ENCODE measurements at places on chromosomes 4 and X.

- no peak for DNase-seq
Measured at GRCh38 chrX:38426785-38427184, 74.4 kb downstream of the OTC start.

GRCh38 chrX:74550295-74550802, 64.1 kb downstream of the RLIM start:
- DNase-seq, result no peak

GRCh38 chrX:16853537-16853936, 16.6 kb downstream of the RBBP7 start:
- DNase-seq, result no peak

- DNase-seq, result no peak
Measured at GRCh38 chr4:99625369-99625768, 32.3 kb downstream of the C4orf54 start.

DNA sequence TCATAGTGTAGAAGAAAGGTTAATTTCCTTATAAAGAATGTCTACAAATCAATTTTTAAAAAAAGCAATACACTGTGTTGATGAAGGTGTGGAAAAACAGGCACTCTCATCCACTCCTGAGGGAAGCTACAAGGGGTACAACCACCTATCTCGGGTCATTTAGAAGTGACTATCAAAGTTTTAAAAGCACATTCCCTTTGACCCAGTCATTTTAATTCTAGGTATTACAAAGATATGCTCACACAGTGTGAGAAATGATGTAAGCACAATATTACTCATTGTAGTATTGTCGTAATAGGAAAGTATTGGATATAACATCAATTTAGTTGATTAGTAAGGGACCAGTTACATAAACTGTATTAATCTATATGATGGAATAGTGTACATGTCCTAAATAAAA, 7.4 kb upstream of the HCCS start:
- DNase-seq, result no peak

DNA sequence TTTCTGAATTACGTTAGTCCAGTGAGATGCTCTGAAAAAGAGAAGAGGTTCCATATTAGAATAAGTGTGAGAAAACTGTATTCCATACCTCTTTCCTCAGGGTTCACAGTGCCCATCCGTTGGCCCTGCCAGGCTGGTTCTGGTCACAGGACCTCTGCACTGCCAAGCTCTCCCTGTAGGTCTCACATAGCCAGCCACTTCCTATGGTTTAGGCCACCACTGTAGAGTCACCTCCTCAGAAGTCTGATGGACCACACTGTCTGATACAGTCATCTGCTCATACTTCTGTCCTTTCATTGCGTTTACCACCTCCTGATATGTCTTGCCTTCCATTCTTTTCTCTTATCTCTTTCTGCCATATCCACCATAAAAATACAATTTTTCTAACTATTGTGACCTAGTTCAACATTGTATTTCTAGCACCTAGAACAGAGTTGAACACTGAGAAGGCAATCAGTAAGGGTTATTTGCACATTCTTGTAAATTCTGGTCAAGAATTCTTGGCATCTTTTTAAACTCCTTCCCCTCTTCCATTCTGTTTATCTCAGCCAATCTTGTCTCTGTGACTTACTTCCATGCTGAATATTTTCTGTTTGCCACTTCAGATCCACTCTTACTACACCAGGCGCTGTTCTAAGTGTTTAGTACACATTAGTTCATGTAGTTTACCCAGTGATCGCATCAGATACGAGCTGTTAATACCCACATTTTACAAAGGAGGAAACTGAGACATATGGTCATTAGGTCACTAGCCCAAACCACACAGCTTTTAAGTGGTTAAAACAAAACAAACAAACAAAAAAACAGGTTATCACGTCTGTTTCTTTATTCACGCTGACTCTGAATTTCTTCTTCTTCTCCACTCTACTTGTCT, 125.6 kb downstream of the CBR4 start:
- DNase-seq, result no peak

DNA sequence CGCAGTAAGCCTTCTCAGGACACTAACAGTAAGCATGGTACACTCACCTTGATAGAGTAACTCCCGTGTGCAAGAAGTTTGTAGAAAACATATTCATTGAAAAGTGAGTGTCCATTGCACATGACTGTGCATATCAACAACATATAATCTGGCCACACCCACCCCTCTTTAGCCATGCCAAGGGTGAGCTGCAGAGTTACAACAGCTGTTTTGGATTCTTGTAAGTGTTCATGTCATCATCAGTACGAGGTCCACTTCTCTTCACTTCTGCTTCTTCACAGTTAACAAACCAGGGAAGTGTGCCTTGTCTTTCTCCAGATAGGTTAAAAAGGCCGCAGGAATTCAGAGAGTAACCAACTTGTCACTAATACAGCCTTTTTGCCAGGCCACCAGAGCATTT, 116.6 kb downstream of the IRF2 start:
- DNase-seq, result no peak

- no peak for DNase-seq
Measured at GRCh38 chr4:130008461-130008860, 912.5 kb downstream of the C4orf33 start.

DNA sequence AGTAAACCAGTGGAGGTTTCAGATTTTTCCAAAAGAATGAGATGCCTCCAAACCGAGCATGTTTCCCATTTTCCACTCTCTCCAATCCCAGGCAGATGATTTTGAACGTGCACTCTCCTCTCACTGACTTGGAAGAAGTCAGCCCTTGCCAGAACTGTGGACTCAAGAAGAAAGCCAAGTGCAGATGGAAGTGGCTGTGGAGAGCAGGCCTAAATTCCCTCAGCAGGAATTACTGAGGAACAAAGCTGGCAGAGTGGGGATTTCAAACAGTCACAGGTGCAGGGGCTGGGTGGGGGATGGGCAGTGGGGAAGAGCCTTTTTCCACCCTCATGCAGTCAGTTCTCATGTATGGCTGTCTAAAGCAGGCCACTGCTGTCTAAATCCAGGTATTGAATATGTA, 83.5 kb upstream of the PLAC1 start:
- no peak for DNase-seq

DNA sequence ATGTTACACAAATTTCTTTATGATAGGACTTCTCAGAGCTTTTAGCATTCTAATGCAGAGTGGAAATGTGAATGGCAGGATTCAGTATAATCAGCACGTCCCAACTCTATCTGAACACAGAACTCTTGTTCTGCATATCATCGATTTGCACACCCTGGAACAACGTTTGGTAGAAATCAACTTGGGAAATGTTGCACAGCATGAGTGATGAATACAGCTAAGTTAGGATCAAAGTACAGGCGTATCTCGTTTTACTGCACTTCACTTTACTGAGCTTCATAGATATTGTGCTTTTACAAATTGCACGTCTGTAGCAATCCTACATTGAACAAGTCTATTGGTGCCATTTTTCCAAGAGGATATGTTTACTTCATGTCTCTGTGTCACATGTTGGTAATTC, 70.8 kb downstream of the SMARCA1 start:
- no peak for DNase-seq

DNA sequence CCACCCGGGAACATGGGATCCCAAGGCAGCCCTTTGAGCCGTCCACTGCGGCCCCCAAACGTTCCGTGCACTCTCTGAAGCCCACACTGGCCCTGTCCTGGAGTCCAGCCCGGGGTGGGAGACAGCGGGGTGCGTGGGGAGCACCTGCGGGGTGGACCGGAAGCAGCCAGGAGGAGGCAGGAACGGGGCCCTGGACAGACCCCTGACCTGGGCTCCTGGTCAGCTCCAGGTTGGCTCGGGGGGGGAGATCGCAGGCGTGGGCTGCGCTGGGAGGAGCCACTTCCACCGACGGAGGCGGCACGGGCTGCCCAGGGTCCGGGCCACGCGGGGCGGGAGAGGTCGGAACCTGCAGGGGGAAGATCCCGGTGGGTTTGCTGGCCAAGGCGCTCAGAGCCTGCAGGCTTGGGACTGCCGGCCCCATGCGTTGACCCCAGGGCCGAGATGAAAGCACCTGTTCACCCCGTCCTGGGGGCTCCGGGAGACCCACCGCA, 5.7 kb upstream of the PLCXD1 start:
- no peak for DNase-seq

DNA sequence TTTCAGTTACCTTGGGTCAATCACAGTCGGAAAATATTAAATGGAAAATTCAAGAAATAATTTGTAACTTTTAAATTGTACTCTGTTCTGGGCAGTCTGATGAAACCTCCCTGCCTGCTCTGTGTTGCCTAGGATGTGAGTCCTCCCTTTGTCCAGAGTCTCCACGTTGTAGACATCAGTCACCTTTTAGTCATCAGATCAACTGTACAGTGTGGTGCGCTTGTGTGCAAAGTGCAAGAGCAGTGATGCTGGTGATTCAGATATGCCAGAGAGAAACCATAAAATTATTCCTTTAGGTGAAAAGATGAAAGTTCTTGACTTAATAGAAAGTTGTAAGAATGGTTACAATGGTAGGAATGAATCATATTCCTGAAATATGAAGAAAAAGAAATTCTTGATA, 1.4 kb downstream of the SPATA4 start:
- peak; percentile 62 for DNase-seq

GRCh38 chr4:112325530-112325929, 28.4 kb downstream of the ALPK1 start:
- no peak for DNase-seq

GRCh38 chr4:184281231-184282139, 63.8 kb upstream of the ENPP6 start:
- no peak for DNase-seq

DNA sequence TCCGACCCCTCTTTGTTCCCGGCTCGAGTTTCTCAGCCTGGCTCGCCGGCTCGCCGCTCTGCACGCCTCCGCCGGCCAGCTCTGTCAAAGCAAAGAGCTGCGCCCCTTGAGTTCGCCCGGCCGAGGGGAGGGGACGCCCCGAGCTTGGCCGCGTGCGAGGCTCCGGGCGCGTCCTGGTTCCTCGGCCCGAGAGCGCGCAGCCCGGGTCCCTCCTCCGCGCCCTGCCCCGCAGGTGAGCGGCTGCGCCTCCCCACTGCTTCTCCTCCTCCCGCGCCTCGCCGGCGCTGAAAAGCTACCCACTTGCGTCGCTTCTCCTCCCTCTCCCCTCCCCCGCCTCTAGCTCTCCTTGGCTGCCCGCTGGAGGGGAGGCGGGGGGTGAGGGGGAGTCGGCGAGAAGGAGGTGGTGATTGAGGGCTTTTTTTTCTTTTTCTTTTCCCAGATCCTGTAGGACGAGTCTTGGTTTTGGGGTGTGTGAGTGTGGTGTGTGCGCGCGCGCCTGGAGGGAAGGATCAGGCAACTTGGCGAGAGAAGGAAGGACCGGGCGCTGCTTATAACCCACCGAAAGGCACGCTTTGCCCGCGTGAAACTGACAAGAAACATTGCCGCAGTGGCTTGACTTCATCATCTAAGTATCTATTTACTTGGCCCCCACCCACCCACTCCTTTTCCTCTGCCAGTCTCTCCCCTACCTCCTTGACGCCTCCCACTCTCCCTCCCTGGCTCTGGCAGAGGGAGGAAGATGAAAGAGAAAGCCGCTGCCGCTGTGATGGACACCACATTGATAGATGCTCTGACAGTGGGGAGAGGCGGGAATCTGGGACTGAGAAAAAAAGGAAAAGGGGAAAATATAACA, at the start of gene LEF1:
TSS of gene LEF1 (minus strand) at position 262 of the 853 bp plus-strand sequence. CDS start 1,165 bp downstream, outside the sequence.
- DNase-seq, result no peak

DNA sequence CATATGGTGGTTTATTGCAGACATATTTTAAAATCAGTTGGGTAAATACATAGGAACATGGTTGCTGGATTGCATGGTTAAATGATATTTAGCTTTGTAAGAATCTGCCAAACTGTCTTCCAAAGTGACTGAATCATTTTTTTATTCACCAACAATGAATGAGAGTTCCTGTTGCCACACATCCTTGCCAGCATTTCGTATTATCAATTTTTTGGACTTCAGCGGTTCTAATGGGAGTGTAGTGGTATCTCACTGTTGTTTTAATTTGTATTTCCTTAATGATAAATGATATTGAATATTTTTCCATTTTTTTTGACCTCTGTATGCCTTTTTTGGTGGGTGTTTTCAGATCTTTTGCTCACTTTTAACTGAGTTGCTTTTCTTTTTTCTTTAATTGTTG, 1.4 kb upstream of the MTHFD2L start:
- no peak for DNase-seq

GRCh38 chr4:72076562-72076961, 44.8 kb downstream of the NPFFR2 start:
- peak; percentile 1 for DNase-seq

DNA sequence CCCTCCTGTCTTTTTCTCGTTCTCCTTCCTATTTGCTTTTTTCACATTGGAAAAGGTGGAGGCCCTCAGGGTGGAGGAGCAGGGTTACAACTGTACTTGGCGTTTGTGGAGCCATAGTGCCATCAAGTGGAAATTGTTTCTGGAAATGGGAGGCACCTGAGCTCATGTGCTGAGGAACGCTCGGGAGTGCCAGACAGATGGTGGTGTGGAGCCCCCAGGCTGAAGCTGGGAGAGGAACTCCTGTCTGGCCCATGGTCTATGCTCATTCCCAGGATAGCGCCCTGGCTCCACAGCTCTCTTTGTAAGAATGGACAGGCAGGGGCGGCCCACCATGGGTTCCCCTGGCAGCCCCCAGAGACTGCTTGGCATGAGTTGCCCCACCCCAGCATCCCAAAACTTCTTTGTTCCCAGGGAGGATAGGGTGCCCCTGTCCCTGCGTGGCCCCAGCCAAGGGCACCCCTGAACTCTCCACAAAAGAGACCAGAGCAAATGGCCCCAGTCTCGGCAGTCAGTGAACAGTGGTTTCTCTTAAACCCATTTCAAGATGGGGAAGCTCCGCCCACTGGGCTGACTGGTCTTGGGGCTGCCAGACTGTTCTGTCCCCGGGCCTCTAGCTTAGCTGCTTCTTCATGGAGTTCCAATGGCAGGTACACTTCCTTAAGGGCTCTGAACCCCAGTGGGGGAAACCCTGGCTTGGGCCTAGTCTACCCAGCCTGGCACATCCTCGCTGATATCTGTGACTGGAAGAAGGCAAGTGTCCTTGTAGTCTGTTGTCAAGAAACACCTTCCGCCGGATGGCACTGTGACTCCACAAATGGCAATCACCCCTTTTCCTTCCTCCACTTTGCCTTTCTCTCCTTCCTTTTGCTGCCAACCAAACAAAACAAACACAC, 70.1 kb downstream of the NBDY start:
- no peak for DNase-seq

GRCh38 chr4:57676394-57676793, 566.2 kb upstream of the IGFBP7 start:
- no peak for DNase-seq

DNA sequence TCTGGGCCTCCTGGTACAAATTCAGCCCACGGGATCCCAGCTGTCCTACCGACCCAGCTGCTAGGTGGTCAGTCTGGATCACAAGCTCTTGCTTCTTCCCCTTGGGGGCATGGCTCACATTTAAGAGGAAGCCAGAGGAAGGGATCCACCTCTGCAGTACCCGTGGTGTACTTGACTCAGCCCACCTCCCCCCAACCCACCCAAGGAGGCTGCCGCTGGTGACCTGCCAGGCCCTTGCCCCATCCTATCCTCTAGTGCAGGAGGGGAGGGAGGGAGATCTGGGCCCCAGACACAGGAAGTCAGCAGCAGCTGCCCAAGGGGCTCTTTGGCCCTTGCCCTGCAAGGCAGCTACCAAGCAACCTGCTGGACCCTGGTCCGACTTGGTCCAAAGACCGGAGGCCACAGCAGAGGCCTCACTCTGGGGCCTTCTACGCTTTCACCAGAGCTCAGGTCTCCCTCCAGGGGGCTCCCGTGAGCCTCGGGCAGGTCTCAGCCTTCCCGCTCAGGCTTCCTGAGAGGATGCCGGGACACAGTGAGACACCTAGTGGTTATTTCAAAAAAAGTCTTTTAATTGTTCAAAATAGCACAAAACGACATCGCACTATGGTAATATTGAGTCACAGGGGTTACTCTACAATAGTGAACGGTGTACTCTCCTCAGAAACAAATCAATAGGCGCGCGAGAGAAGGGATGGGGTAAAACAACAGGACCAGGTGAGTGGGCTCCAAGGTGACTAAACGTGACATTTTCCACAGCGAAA, 2.7 kb upstream of the RENBP start:
- DNase-seq, result peak; percentile 49

- no peak for DNase-seq
Measured at GRCh38 chrX:133412246-133412645, 3.0 kb downstream of the GPC4 start.
